ENCODE measurements at places on chromosomes 5 and 9.

DNA sequence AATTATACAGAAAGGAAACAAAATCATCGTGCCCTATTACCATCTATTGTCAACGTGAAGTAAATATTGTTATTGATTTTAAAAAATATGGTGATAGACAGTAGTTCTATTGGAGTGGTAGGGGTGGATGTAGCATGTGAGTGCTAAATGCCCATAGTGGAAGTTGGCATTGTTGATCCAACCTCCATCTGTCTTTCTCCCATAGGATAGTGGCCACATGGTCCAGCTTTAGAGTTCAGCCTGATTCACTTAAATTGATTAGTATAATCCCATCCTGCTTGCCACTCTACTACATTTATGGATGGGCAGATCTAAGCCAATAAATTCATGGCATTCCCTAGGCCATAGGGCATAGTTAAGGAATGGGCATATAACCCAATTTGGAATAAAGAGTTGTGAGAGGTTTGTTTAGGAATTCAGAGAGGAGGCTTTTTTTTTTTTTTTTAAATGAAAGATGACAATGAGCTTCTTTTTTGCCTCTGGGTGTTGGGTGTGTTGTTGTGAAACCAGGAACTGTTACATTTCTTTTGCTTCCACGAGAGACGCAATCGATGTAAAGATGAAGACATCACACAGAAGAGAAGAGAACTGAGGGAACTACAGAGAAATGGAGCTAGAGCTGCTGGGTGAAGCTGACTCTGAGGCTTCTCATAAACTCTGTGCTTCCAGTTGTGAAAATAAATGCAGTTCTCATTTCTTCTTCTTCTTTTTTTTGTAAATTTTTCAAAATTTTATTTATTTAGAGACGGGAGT is 12.5 kb upstream of the CHD1 start:
- no peak for DNase-seq

DNA sequence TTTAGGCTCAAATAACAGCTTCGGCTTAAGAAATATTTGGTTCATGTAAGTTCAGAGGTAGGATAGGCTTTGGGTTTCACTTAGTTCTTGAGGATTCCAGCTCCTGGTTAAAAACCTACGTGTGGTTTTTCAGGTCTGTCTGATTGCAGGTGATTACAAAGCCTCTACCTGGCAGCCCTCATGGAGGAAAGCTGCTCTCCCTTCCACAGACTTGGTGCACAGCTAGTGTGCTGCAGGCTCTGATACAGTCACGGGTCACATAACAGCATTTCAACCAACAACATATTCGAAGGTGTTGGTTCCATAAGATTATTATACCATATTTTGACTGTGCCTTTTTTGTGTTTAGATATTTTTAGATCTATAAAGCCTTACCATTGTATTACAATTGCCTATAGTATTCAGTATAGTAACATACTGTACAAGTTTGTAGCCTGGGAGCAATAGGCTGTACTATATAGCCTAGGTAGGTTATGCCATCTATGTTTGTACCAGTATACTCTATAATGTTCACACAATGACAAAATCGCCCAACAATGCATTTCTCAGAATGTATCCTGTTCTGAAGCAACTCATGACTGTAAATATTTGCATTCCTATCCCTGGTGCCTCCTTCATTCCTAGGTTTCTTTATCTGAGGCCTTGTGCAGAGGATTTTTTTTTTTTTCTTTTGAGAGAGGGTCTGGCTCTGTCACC is 8.0 kb upstream of the DCP2 start:
- no peak for DNase-seq

DNA sequence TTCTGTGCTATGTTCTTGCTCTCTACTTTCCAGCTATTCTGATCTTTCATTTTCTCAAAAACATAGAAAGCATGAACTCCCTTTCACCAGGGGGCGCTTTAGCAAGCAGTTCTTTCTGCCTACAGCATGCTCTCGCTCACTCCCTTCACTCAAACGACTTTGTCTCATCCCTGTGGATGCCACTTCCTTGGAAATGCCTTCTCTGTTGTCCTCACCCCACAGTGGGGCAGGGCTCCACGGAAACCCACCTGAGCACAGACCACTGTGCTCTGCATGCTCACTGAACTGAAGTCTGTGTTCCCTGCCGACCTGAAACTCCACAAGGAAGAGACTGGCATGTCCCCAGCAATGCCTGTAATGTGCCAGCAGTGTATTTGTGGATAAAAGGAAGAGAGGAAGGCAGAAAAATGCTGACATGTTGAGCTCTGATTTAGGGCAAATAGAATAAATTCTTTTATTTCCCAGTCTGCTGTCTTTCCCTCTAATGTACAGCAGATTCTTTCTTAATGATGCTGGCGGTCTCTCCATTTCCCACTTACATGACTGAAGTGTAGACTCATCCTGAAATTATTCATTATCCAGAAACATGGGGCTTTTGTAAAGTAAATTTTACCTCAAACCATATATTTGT is 4.9 kb upstream of the ROR2 start:
- DNase-seq: no peak

DNA sequence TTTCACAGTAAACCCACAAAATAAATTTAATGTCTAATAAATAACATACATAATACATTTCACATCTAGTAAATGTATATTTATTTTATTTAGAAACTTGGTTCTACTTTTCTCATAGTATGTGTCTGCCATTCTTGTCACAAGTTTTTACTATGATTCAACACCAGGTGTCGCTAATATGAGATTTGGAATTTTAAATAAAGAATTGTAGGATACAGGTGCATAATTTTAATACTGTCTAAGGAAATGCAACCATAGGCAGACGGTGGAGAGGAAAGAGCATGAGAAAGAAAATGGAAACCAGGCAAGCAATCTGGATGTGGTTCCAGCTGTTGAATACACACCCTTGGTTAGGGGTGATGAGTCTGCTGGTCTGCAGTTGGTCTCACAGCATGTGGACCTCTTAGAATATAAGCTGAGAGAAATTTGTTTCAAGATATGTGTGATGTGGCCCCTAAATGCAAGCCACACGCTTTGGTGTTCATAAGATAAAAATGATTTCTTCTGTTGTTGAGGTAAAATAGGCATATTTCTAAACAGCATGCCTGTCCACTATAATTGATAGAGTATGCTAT is 114.7 kb upstream of the TXNDC8 start:
- DNase-seq: no peak

DNA sequence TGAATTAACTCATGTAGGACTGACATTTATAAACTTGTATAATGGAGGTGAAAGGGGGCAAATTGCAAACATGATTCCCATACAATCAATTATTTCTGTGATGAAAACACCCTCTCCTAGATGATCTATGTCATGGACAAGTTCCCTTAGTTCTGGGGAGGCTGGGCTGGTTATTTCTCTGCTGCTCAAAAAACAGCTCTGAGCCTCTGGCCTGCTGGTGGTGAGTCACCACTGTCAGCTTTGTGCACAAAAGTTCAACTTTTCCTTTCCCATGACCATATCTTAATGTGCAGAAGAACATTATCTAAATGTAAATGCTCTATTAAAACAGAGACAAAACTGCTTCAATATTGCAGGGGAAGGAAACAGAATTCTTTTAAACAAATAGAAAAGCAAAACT is 85.0 kb downstream of the HMHB1 start:
- DNase-seq: no peak

GRCh38 chr5:83156001-83156400 is 78.7 kb downstream of the XRCC4 start:
- no peak for DNase-seq

DNA sequence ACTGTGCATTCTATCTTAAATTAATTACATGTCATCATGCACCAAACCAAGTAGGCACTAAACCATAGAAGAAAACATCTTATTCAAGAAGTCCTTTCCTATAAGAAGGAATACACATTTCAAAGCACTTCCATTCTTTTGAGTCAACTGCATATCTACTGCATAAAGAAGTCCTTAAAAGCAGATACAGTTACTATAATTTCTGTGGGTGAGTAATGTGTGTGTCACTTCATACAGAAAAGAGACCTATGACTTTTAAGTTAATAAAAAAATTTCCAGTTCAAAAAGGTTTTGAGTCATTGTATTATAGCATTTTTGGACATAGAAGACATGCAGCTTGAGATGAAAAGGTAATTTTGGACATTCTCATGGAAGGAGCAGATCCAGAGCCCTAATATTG is 125.0 kb downstream of the DTWD2 start:
- no peak for DNase-seq

GRCh38 chr5:140224658-140225057 is 49.7 kb downstream of the CYSTM1 start:
- no peak for DNase-seq

DNA sequence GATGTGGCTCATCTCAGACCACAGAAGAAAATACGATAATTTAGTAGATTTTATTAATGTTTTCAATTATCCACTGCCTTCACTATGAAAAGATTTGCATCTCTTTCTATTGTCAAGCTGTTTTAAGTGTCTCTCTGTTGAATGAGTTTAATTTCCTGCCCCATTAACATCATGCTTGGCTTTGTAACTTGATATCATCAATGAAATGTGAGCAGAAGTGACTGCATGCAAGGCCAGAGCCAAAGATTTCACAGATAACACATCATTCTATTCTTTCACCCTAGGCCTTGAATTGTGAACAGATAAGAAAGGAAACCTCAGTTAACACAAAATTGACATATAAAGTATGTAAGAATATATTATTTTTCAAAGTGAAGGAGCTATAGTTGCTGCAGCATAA is 986.4 kb upstream of the CDH18 start:
- DNase-seq: no peak

DNA sequence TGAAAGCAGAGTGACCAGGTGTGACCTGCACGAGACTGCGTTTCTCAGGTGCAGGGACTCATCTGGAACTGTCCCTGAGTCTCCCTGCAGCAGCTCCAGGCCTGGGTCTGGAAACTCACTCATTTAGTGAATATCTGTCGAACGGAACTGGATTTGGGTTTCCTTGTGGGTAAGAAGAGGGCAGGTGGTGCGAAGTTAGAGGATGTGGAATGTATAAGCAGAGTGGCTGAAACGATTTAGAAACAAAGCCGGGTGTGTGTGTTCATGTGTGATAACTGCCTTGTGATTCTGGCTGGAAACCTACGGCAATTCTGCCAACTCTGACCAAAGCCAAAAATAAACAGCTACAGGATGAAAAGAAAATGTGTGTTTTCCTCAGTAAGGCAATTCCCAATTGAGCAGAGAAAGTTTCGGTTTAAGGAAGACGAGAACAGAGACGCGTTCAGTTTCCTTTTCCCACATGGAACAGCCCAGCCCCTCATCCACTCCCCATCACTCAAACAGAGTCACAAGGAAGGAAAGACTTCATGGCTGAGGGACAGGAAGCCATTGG is 130.3 kb downstream of the NSG2 start:
- DNase-seq: no peak

DNA sequence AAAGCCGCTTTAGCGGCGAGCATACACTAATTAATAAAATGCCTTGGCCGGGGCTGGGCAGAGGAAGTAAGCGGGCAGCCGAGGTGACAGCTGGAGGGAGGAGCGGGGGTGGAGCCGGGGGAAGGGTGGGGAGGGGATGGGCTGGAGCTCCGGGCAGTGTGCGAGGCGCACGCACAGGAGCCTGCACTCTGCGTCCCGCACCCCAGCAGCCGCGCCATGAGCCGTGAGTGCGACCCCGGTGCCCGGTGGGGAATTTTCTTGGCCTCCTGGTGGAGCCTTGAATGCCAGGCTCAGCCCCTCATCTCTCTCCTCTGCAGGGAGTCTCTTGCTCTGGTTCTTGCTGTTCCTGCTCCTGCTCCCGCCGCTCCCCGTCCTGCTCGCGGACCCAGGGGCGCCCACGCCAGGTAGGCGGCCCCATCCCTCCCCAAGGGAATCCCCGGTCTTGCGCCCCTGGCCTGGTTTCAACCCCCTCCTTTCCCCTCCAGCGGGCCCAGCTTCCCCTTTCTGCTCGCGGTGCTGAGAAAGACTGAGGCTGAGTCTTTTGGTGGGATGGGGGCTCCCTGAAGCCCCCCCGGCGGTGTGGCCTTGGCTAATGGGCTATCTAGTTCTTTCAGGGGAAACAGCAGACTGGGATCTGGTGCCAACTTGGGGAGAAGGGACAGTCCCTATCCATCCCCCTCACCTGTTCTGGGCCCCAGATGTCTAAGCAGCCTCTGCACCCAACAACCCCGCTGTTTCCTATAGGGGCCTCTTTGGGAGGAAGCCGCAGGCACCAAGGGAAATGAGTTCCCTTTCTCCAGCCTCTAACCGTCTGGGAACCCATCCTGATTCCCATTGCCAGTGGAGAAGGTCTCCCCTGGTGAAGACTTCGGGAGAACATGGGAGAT is at the start of gene PTGS1:
PTGS1 (plus strand) TSS at position 156 of the 887 bp plus-strand sequence; CDS start at position 217, 61 bp downstream.
- no peak for DNase-seq

DNA sequence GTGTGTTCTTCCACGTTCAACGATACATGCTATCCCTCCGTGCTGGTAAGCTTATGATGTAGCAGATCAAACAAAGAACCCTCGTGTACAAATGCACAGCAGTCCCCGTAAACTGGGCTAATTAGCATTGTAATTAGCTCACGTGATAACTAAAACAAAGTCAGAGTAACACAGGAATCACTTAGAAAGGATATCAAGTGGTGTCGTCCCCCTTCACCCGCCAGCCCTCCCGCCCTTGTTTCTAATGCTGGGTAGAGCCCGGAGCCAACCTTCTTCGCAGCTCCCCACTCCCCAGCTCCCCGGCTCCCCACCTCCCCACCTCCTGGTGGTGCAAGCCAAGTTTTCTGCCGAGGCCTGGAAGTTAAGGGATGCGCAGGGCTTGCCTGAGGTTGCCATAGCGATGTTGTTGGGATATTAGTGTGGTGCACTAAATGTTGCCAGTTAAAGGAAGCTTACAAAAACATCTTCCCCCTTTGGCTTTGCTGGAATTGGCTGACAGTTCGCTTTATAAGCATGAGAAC is 357.9 kb upstream of the CCNH start:
- no peak for DNase-seq

GRCh38 chr9:134217431-134218210 is 53.3 kb upstream of the RNU6ATAC start:
- no peak for DNase-seq

DNA sequence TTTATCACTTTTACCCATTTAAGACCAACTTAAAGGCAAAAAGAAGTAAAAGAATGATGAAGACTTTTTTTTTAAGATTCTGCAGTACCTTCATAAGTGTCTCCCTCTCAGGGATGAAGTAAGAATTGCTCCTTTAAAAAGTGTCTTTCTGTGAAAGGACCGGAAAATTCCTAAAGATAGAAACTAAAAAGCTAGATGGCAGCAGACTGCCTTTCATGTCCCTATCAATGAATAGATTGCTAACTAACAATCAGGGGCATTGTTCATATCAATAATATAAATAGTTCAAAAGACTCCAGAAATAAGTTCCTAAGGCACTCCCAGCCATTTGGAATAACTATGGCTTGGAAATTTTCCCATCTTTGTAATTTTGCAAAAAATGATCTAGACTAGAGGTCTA is 558.0 kb downstream of the PDE4D start:
- no peak for DNase-seq

DNA sequence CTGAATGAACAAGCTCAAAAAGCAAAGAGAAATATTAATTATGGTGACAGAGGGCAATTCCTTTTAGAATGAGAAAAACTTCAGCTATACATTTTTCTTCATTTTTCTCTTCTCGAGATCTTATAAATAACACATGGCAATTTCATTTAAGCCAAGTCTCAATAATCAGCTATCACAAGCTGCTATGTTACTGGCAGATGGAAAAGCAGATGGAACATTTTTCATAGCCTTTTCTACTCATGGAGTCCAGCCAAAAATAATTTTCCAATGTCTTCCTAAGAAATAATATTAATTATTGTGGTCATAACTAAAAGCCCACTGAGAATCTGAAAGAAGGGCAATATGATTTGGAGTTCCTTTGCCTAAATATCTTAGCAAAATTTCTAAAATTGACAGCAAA is 35.6 kb downstream of the SKIC3 start:
- DNase-seq: no peak

GRCh38 chr5:110727025-110727314 is 499 bp upstream of the TMEM232 start:
- no peak for DNase-seq
